DMS79 treated with DMSO at 0.1 percent for 48 hours (cell line): ENCODE measurements at places on chromosomes 11 and 22.

DNA sequence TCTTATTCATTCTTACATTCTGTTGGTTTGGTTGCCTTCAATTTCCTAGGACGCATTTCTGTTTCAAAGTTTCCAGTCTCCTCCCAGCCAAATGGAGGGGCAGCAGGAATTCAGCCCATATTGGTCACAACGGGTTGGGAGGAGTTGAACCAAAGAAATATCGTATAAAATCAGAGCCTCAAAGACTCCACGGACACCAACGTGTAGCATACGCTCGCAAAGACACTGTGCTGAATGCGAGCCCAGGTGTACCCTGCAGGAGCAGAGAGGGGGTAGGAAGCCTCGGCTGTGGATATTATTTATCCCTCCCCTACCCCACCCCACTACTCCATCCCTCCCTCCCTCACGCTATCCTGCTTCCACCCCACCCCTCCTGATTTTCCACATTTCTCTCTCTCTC lies 15.5 kb upstream of the CCND1 start:
- DNase-seq, result no peak

DNA sequence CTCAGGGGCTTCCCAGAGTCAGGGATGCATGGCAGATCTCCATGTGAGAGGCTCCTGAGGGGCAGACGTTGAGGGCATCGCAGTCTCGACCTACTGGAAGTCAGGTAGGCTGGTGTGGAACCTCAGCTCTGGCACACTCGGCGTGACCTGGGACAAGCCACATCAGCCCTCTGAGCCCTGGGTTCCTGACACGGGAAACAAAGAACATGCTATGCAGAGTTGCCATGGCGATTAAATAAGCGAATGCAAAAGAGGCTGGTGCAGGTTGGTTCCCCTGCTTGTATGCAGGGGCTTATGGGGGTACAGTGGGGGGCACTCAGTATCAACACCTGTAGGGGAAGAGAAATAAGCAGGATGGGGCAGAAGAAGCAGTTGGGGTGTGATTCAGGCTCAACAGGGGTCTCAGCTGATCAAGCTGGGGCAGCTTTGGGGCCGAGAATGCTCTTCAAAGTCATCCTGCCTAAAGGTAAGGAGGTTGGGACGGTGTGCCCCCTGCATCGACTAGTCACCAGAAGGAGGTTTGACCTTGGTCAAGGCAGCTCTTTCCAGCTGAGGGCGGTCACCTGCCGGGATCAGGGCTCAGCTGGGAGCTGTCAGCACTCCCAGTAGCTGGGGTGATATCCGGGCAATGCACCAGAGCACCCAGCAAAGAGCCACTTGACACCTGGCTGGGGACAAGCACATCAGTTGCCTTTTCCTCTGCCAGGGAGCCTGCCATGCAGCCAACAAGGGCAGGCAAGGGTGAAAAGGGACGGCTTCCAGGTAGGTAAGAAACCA lies 442.7 kb downstream of the MIAT start:
- no peak for DNase-seq

DNA sequence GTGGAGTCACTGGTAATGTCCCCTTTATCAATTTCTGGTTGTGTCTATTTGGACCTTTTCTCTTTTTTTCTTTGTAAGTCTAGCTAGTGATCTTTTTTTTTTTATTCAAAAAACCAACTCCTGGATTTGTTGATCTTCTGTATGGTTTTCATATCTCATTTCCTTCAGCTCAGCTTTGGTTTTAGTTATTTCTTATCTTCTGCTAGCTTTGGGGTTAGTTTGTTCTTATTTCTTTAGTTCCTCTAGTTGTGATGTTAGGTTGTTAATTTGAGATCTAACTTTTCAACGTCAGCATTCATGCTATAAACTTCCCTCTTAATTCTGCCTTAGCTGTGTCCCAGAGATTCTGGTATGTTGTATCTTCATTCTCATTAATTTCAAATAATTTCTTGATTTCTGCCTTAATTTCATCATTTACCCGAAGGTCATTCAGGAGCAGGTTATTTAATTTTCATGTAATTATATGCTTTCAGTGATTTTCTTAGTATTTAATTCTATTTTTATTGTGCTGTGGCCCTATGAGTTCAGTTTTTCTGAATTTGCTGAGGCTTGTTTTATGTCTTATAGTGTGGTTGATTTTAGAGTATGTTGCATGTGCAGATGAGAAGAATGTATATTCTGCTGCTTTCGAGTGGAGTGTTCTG lies 29.0 kb downstream of the PI4KA start:
- DNase-seq, result no peak

- DNase-seq, result no peak
Observed at GRCh38 chr11:86488553-86488952, 113.9 kb downstream of the CCDC81 start.

DNA sequence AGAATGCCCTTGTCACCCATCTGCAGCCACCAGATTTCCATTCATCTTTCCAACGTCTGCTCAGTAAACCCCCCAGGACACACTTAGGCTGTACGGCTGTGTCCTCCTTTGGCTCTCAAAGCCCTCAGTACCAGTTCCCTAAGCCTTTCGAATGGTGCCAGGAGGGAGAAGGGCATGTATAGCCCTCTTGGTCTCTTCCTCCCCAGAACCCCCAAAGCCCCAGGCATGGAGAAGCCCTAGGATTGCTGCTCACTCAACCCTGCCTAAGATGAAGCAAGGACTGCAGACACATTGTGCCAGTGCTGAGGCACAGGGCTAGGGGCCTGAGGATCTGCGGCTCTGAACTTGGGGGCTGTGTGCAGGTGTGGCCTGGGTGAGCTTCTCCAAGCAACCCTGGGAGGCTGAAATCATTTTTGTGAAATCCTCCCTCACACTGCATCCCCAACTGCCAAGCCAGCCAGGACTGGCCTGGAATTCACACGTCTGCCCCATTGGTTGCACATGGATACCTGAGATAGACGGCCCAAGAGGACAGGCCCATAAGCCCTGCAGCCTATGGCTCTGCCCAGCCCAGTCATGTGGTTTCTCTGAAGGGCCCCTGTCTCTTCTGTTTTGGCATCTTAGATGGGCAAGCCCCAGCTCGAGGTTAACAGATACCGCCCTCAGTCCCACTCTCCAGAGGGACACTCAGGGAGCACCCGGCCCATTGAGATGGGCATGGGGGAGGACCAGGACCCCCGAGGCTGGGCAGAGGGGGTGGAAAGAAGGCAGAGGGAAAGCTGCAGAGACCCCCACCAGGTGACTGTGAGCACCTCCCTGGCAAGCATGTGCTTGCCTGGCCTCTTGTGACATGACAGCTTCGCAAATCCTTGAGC lies 34.0 kb downstream of the KCNQ1OT1 start:
- no peak for DNase-seq

DNA sequence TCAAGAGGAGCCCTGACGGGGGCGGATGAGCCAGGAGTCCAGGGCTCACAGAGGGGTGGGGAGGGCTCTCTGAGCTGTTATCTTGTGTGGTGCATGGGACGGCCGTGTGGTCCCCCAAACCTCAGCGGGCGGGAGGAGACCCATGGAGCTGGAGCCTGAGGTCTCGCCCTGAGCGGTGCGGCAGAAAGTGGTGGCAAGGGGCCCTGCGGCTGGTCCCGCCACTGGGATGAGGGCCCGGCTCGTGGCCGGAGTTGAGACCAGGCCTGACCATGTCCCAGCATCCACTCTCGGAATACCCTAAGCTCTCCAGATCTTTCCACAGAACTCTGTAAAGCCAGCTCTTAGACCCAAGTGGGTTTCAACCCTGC lies 22.6 kb upstream of the TTLL12 start:
- DNase-seq, result no peak

- DNase-seq, result no peak
Observed at GRCh38 chr11:80899381-80899780, 1458.6 kb upstream of the TENM4 start.

- DNase-seq, result peak; percentile 45
Observed at GRCh38 chr11:57456960-57457642, 3.2 kb upstream of the RTN4RL2 start.
